ENCODE measurements at places on chromosomes 16 and 17.
A peak's percentile ranks its signal among the peaks of the same experiment; 100 is the strongest.

DNA sequence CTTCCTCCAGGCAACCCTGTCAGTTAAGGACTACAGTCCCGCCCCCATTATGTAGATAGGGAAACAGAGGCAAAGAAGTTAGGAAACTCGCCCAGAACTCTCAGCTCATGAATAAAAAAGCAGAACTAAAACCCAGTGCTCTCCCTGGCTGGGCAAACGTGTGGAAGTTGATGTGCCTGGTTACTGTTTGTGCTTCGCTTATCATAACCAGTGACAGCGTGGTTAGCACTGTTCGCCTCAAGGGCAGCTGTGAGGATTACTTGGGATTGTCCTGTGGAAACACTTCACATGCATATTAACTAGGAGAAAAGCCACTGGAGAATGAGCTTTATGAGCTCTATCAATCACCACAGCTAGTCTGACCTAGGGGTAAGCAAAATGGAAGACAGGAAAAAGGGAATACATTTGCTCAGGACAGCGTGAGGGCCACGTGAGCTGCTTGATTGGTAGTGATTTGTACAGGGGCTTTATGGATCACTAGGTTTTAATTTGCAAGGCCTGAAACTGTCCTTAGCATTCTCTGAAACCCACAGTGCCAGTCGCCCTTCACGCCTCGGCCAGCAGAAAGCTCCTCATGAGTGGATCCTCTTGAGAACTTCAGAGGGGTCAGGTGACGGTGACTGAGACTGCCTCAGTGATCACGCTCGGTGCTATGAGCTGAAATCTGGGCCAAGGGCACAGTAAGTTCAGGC is 19.9 kb downstream of the CYB5D2 start:
- ATAC-seq: peak; percentile 59

GRCh38 chr17:31321966-31322365 is 544 bp upstream of the EVI2A start:
- ATAC-seq: no peak

DNA sequence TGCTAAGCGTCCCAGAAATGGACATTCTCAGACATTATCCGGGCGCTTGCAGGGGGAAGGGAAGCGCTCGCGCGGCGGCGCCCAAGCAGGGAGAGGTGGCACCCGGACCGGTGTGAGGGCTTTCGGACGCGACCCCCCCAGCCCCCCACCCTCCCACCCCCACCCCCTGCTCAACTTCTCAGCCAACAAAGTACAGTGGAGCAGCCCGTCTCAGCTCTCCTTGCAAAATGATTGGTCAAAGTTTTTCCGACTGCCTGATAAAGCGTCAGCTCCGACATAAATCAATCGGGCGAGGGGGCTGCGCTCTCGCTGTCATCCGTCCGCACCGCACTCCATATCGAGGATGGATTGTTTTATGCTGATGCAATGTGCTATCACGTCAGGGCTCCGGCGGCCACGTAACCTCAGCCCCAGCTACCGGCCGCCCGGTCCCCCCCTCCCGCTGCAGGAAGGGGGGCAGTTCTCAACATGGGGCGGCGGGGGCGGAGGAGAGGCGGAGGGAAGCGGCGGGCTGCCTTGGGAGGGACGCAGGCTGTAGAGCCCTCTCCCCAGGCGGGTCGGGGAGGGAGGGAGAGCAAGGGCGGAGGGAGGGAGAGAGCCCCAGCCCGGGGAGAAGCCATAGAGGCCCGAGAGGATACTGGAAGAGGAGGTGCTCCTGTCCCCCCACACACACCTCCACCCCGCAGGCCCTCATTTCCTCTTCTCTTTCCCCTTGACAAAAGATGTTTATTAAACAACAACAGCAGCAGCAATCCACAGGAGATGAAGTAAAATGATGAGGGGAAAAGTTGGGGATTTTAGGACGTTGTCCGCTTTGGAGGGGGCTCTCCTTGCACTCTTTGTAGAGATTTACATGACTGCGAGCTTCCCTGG is at the start of gene HOXB9:
Gene HOXB9, minus strand, starts transcription at position 114 of the 873 bp plus-strand sequence. Its CDS starts 89 bp downstream, at position 25.
- ATAC-seq: no peak

- no peak for ATAC-seq
These were observed 164.5 kb upstream of the CHMP6 start for GRCh38 chr17:80826955-80827645.

GRCh38 chr16:2955779-2956578 is 8.1 kb upstream of the KREMEN2 start:
- ATAC-seq: no peak

- ATAC-seq: no peak
These were observed 28.6 kb downstream of the TPPP3 start for GRCh38 chr16:67364600-67365235.

- ATAC-seq: no peak
These were observed 19.1 kb downstream of the ZFHX3 start for GRCh38 chr16:73028721-73029361.

Data from stimulated activated memory B cell treated with anti-CD40 and anti-IgM and Interleukin-4, amounts not matched to agents 10 μg/mL and 1 μg/mL and 100 μg/mL, for 72 hours (primary cell).